ENCODE measurements at places on chromosomes 7 and 10.

GRCh38 chr7:138324941-138325340 is 135.1 kb upstream of the TRIM24 start:
- H3K4me3 ChIP-seq, result no peak overlapping the region
- no peak overlapping the region for H3K27ac ChIP-seq
- peaks cover 25% of the 10 kb centered on the region for H3K36me3 ChIP-seq
- peaks cover 13% of the 10 kb centered on the region for H3K27me3 ChIP-seq
- DNase-seq, result no peak

DNA sequence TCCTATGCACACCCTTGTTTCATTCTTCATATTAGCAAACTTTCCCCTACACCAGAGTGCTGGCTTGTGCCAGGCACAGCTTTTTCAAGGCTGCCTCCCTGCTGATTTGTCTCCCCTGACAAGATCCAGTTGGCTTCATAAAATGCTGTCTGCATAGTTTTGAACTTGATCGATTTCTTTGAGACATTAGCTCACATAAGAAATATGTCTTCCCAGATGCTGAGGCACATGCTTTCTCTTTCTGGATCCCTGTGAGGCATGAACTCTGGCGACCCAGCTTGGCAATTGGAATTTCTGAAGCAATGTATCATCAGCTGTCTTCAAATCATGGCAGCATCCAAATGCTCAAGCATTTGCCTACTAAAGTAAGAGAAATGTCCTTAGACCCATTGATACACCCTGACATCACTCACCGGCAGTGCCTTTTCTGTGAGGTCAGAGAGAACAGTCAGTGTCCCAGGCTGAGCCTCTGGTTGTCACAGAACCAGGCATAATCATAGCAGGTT is 616.4 kb upstream of the GHITM start:
- H3K27ac ChIP-seq, result no peak overlapping the region
- H3K4me3 ChIP-seq, result no peak overlapping the region
- no peaks in the 10 kb centered on the region for H3K27me3 ChIP-seq
- H3K36me3 ChIP-seq, result peaks cover under 1% of the 10 kb centered on the region

GRCh38 chr10:115861864-115862263 is 411.1 kb downstream of the GFRA1 start:
- H3K36me3 ChIP-seq, result no peaks in the 10 kb centered on the region
- H3K4me3 ChIP-seq, result no peak overlapping the region
- H3K4me1 ChIP-seq, result no peaks in the 10 kb centered on the region
- no peaks in the 10 kb centered on the region for H3K27me3 ChIP-seq
- no peak overlapping the region for H3K27ac ChIP-seq

DNA sequence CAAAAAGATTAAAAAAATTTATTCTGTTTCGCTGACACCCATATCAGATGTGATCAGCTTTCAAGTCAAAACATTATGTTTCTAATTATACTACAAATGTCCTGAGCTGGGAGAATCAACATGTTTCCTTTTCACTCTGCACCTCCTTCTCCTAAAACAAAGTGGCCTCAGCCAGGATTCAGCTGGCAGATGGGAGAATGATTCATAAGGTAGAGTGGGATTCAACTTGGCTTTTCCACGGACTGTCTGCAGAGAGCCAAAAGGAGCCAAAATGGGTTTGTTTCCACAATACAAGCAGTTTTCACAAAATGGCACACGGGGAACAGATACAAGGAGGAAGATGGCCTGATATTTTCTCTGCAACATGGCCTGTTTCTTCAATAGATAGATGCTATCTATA is 376.5 kb upstream of the PRKCQ start:
- H3K36me3 ChIP-seq, result no peaks in the 10 kb centered on the region
- H3K4me3 ChIP-seq, result no peak overlapping the region
- no peaks in the 10 kb centered on the region for H3K27me3 ChIP-seq
- DNase-seq, result no peak
- H3K27ac ChIP-seq, result no peak overlapping the region
- peaks cover 19% of the 10 kb centered on the region for H3K4me1 ChIP-seq

DNA sequence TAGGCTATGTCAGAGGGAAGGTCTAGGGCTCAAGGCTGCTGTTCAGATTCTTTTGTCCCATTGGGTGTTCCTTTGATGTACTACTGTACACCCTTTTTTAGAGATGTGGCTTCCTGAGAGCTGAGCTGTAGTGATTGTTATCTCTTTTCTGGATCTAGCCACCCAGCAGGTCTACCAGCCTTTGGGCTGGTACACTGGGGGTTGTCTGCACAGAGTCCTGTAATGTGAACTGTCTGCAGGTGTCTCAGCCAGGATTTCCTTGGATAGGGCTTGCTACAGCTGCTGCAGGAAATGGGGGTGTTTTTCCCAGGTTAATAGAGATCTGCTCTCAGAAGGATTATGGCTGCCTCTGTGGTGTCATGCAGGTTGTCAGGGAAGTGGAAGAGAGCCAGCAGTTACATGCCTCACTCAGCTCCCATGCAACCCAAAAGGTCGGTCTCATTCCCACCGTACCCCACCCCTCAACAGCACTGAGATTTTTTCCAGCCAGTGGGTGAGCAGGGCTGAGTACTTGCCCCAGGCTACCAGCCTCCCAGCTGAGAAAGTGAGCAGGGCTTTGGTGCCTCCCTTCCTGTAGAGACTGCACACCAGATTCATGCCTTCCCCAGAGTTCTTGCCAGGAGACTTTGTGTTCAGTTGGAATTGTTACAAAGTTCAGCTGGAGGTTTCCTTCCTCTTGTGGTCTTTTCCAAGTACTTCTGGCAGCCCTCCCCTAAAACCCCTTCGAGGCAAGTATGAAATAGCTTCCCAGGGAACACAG is 63.3 kb downstream of the ZNF107 start:
- no peak overlapping the region for H3K27ac ChIP-seq
- no peak for DNase-seq
- peaks cover 25% of the 10 kb centered on the region for H3K36me3 ChIP-seq
- no peaks in the 10 kb centered on the region for H3K4me1 ChIP-seq
- H3K27me3 ChIP-seq, result no peaks in the 10 kb centered on the region
